Smooth muscle cell of the brain vasculature (primary cell): ENCODE measurements at places on chromosomes 4 and X.

GRCh38 chr4:61173799-61174198 is 26.3 kb upstream of the ADGRL3 start:
- DNase-seq = no peak

DNA sequence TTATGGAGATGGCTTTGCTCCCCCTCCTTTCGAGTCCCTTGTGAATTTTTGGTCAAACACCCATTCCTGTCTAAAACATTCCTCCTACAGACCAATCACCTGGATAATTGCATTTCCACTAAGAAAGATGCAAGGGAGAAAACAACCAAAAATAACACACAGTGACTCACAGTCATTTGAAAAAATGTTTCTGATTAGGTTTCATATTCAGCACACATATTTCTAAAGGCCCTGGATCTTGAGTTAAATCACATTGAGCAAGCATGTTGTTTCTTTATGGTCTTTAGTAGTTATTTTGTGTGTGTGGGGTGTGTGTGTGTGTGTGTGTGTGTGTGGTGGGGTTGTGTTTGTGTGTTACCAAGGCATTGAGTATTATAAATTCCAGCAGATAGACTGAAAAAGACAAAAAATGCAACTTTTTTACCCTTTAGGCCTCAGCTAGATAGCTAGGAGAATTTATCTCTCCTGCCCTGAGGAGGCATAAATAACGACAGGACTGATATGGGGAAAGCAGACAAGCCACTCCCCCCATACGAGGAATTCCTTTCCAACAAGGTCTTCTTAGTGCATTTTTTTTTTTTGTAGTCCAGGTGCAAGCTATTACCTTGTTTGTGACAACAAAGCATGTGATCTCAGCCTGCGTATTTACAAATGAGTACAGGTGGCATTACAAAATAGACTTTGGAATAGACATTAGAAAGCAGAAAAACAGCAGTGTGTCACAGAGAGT is 265.4 kb upstream of the ADGRL3 start:
- no peak for DNase-seq

GRCh38 chrX:134158821-134159512 is 78.0 kb upstream of the CCDC160 start:
- no peak for DNase-seq

- no peak for DNase-seq
Measured at GRCh38 chr4:106993827-106994226, 42.3 kb downstream of the DKK2 start.

- no peak for DNase-seq
Measured at GRCh38 chrX:15737190-15737958, 696 bp upstream of the CA5B start.

DNA sequence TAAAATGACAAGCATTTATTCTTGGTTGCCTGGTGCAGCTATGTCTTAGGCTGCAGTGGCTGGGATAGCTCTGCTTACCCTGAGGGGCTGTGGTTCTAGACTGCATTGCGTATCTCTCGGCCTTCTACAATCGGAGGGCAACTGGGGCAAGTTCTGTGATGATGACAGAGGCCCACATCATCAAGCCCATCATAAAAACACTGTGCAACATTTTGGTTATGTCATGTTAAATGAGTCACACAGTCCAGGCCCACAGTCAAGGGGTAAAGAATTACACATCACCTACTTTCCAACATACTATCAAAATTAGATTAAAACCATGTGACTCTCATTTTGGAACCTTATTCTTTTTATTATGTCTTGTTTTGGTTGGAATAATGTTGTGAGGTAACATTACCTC is 120.2 kb upstream of the GUCY1A1 start:
- no peak for DNase-seq

DNA sequence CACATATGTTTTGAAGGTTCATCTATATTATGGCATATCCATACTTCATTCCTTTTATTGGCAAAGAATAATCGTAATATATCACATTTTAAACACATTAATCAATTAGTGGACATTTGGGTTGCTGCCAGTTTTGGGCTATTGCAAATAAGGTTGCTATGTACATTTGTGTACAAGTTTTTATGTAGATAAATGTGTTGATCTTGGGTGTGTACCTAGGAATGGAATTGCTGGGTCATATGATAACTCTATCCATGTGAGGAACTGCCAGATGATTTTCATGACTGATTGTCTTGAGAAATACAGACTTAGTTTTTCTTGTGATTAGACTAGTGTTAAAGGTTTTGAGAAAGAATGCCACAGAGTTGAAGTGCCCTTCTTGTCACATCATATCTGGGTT is 99.2 kb upstream of the RAB40AL start:
- DNase-seq = no peak

DNA sequence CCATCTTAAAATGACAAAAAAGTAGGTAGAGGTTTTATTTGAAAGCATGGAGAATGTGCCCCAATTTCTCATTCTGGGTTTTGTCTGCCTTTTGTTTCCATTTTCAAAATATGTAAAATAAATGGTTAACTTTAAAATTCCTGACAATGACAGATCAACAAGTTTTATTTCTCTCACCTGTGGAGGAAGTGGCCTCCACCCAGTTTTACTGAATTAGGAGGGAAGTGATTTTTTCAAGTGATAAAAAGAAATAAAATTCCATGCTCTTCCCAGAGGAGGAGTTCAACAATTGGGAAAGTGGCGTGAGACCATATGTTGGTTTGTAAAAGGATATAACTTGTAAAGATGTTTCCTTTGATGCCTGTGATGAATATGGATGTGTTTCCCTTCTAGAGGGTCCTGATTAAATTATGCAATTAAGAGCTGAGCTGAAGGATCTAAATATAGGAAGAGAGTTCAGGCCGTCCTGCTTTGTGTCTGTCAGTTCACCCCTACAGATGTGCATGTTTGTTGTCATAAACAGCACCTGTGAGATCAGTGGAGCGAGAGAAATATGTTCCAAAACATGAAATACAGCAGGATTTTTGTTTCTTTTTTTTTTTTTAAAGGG is 19.5 kb downstream of the SMAD1 start:
- no peak for DNase-seq

DNA sequence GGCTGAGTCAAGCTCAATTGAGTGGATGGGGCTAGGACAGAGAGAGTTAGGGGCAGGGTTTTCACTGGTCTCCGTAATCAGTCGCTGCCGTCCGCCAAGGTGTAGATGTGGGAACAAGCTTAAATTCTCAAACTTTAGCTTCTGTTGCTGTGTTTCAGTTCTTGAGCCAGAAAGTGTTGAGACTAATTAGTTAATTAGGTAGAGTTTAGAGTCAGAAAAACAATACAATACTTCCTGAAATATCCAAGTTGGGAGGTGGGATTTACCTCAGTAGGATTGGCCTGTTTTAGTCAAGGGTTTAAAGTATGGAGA is 1.1 kb upstream of the UBE2D3 start:
- DNase-seq = no peak

DNA sequence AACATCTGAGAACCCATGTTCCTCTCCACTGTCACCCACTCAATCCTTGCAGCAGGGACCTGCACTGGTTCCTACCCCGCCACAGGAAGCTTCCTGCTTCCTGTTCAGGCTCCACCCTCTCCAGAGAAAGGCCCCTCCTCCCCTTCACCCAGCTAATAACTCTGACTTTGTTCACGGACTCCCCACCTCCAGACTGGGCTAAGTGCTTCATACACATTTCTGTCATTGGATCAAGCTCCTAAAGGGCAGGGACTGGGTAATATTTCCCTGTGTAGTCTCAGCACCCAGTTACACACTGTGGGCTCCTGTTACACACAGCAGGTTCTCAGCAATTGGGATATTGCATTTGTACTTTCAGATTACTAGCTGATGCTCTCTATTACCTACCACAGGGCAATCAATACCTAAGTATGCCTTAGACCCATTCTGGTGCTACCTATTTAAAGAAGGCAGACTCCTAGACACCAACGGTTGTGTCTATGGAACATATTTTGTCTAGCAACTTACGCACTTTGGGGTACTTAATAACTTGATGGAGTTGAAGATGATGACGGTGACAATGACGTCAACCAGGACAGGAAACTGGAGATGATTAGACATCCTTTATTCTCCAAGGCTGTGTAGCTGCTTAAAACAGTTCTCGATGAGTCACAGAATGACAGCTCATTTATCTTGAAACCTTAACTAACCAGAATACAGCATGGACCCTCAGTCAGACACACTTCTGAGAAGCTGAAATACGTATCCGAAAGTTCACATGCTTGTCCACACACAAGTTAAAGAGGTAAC is 58.1 kb downstream of the MAML3 start:
- DNase-seq = no peak

DNA sequence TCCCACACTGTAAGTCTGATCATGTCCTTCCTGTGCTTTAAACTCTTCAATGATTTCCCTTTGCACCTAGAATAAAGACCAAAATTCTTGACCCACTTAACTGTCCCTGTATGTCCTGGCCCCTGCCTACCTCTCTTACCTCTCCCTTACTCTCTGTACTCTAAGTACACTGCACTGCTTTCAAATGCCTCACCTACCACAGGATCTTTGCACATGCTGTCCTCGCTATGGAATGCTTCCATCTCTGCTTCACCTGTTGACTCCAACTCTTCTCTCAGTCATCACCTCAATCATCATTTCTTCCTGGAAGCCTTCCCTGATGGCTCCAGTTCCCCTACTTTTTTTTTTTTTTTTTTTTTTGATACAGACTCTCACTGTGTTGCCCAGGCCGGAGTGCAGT is 29.0 kb upstream of the SEPTIN6 start:
- DNase-seq = no peak

DNA sequence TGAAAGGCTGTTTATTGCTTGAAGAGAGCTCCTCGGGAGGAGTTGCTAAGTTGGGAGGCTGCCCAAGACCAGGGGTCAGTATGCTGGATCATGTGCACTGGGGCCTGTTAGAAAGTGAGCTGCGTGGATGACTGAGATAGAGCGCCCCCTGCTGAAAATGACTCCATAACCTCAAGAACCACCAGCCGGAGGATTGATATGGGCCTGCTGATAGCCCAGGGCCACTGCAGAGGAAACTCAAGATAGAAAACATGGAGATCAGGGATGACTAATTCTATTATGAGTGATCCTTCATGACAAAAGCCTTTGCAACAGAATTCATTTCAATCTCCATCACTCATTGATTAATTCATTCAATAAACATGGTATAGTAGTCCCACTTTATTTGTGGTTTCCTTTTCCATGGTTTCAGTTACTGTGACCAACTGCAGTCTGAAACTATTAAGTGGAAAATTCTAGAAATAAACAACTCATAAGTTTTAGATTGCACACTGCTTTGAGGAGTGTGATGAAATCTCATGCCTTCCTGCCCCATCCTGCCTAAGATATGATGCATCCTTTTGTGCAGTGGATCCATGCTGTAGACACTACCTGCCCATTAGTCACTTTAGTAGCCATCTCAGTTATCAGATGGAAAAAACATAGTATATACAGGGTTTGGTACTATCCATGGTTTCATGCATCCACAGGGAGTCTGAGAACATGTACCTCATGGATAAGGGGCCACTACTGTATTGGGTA is 126.7 kb upstream of the MBNL3 start:
- DNase-seq = no peak

DNA sequence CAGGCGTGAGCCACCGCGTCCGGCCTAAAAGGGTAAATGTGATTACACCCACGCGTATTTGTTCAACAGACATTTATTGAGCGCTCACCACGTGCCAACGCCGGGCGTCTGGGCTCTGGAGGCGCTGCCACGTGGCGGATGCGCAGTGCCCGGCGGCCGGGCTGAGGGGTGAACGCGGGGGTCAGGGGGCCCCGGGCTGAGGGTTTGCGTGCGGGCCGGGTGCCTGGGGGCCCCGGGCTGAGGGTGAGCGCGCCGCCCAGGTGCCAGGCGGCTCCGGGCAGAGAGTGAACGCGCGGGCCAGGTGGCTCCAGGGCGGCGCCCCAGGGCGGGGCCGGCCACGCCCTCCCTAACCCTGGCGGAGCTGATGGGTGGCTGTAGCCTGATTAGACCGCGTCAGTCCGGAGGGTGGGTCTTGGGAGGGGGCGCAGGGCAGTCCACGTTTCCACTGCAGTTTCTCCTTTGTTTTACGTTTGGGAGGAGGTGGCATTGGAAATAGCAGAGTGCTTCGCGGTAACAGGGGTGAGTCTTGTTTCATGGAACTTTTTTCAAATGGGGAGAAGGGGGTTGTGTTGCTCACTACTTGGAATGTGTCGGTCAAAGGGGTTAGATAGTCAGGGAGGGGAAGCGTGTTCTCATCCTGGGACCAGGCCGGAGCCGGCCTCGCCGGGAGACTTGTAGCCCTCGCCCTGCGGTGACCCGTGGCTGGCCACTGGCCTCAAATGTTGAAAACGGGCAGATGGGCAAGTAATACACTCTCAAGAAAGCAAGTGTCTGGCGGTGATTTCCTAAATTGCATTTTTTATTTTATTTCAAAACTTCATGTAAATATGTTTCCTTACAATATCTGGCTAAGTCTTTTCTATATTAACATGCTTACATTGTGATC is at the start of gene ZFP42:
Gene ZFP42, plus strand, starts transcription at position 450 of the 886 bp plus-strand sequence. CDS start 7,037 bp downstream, outside the sequence.
- no peak for DNase-seq

- DNase-seq = no peak
Measured at GRCh38 chr4:158845311-158846041, 76.7 kb downstream of the FNIP2 start.

- DNase-seq = no peak
Measured at GRCh38 chr4:8891255-8891645, 19.6 kb upstream of the HMX1 start.

DNA sequence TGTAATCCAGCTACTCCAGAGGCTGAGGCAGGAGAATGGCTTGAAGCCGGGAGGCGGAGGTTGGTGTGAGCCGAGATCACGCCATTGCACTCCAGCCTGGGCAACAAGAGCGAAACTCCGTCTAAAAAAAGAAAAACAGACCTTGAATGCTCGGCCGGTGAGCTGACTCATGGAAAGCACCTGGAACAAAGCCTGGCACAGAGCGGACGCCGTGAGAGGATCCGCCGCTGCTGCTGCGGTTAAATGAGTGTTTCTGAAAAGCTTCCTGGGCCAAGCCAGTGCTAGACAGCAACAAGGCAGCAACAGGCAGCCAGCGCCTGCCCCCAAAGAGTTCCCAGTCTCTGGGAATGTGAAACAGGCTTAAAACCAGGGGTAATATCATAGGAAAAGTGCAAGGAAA is 186.4 kb downstream of the AFAP1 start:
- DNase-seq = no peak

- no peak for DNase-seq
Measured at GRCh38 chr4:103018391-103019307, 856 bp downstream of the SLC9B1 start.

- no peak for DNase-seq
Measured at GRCh38 chrX:22538580-22538979, 265.9 kb downstream of the CBLL2 start.

DNA sequence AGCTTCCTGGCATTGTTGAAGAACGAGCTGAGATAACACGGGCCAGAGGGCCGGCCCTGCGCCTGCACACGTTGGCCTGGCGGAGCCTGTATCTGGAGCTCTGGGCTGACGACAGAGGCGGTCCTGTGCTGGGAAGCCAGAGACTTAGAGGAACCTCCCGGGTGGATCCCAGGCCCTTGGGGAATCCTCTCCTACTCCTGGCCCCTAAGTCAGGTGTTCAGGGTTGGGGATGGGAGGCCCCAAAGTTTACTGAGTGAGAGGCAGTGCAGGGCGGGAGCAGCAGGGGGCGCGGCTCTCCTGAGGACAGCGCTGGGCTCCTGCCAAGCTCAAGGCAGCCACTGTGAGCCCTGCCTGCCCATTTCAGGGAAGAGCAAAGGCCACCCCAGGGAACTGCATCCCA is 2.5 kb upstream of the HTRA3 start:
- DNase-seq = no peak

GRCh38 chrX:154350429-154351182 is 23.8 kb downstream of the FLNA start:
- no peak for DNase-seq
